Kidney capillary endothelial cell (primary cell): ENCODE measurements at places on chromosomes 1 and 21.

GRCh38 chr21:14762734-14763694 is 216.9 kb upstream of the SAMSN1 start:
- no peak for DNase-seq

- DNase-seq: peak; percentile 72
Observed at GRCh38 chr1:155206891-155207805, 549 bp downstream of the THBS3 start.

- DNase-seq: no peak
Observed at GRCh38 chr1:210418863-210419650, 90.4 kb downstream of the HHAT start.

DNA sequence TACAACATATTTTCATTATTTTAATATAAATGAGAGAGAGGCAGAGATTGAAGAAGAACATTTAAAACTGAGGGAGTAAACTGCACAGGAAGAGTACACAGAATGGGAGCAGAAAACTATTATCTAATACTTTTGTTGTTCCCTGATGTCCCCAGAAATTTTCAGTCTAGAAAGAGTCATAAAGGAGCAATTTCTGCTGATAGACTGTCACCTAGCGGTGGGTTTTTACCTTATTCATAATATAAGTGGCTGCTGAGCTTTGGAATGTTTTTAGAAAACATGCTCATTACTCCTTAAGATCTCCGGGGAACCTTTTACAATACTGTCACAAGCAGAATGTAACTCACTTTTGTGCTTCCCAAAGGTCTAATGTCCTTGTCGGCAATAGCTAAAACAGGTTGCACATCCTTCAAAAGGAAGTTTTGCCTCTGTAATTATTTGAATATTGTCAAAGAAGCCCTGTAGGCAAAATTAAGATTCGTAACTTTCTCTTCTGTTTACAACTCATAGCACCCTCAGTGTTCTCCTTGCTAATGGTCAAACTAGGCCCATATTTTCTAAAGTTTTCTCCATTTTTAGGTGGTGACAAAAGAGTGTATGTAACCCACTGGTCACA is 4.9 kb upstream of the NPL start:
- peak; percentile 59 for DNase-seq

DNA sequence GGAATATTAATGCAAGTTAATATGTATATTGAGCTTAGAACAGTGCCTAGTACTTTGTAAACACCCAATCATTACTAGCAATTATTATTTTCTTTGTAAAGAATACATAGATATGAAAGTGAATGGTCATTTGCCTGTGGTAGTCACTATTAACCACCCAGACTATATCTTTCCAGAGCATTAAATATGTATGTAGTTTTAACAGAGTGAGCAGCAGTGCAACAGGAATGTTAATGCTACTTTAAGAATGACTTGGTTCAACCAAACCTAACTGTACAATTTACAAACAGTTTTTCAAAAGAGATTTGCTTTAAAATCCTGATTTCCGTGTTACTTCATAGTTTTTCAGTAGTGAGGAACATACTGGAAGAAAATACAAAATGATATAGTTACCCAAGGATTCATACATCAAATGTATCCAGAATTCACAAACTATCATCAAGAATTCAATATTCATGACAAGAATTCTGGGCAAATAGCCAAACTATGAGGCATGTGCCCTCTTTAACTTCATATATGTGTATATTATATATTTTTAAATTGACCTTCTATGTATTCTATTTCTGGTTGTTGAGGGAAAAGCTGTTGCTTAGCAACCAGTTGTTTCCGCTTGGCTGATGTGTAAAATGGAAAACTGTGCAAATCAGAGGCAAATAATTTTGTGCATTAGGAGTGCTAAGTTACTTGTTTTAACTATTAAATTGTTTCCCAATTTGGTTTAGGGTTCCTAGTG is 34.9 kb upstream of the IVNS1ABP start:
- DNase-seq: peak; percentile 68

DNA sequence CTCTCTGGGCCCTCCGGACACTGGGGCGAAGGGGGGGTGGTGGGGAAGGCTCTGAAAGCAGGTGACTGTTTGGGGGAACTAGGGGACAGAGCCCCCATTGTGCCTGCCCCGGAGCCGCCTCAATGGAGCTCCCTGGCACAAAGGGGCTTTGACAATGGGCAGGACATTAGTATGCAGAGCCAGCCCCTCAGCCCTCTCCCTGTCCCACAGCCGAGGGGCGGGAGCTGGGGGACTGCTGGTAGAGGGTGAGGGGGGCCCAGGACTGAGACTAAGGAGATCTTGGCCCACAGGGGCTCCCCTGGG is 7.8 kb downstream of the KCNJ10 start:
- no peak for DNase-seq

DNA sequence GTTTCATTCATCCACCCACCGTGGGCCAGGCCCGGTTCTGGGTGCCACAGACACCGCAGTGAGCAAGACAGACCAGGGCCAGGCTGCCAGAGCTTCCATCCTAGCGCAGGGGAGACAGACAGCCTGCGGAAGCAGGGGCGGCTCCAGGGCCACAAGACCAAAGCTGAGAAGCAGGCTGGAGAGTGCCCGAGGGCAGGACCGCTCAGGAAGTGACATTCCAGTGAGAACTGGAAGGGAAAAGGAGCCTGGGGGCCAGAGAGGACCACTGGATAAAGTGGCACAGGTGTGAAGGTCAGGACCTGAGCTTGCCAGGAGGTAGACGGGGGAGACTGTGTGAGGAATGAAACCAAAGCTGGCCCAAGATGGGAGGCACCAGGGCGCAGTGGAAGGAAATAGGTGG is 59.5 kb upstream of the EFHD2 start:
- no peak for DNase-seq

GRCh38 chr1:206679738-206680211 is 4.9 kb upstream of the MAPKAPK2 start:
- no peak for DNase-seq

DNA sequence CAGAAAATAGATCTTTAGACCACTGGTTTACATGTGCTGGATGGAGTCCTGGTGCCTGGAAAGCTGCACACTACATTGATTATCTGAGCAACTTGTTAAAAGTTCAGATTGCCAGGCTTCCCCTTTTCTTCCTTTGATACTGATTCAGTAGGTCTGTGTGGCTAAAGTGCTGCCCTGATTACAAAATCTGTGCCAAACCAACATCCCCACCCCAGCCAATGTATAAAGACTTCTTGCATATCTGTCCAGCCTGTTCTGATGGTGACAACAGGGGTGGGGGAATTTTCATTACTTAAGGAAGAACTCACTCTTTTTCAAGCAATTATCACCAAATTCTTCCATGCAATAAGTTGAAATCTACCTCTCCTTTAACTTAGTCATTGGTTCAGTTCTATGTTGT is 135.5 kb downstream of the TNFSF18 start:
- no peak for DNase-seq

- DNase-seq: no peak
Observed at GRCh38 chr1:174364996-174365736, 82.6 kb upstream of the GPR52 start.

DNA sequence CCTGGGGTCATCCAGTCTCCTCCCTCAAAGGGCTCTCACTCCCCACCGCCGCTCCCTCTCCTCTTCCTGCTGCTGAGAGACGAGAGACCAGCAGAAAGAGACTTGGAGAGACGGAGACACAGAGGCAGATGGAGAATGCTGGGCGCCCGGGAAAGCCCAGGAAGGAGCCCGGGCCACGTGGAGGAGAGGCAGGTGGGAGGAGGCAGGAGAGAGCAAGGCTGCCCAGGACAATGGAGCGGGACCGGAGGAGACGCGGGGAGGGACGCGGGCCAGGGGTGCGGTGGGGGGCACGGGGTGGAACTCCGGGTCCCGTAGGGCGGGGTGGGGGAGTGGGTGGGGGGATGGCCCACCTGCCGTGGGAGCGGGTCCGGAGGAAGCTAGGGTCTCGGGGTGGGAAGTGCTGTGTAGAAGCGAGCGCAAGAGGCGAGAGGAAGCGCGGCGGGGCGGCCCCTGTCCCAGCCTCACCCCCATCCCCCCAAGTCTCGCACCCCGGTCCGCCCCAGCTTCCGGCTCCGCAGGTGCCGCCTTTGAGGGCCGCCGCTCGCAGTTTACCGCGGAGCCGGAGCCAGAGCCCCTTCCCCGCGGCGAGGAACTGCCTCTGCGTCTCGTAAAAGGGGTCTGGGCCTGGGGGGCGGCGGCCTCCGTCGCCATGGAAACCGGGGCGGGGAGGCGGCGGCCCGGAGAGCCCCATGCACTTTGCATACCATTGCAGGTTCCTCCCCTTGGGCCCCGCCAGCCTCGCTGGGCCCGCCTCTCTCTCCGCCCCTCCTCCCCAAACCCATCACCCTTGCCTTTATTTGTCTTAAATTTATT is 11.7 kb upstream of the EPHA2 start:
- DNase-seq: no peak

DNA sequence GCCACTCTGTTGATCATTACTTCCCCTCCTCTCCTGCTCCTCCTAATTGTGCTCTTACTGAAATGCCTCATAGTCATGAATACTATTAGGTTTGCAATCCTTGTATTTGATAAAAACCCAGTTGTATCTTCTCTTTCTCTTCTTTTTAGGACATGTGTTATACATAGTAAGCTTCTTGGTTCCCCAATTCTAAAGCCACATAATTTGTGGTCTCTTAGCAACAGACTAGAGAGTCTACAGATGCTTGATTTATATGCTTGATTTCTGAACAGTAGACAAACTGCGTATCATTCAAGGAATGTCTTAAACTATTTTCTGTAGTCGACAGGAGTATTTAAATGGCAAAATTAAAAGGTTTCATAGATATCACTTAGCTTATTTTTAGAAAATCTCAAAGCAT is 1598.9 kb downstream of the PLA2G4A start:
- DNase-seq: no peak

GRCh38 chr1:173152598-173152997 is 54.5 kb downstream of the TNFSF4 start:
- DNase-seq: no peak

GRCh38 chr1:22237433-22238093 is 94.7 kb upstream of the WNT4 start:
- DNase-seq: no peak

GRCh38 chr21:41601573-41602368 is 93.8 kb upstream of the TMPRSS2 start:
- no peak for DNase-seq

DNA sequence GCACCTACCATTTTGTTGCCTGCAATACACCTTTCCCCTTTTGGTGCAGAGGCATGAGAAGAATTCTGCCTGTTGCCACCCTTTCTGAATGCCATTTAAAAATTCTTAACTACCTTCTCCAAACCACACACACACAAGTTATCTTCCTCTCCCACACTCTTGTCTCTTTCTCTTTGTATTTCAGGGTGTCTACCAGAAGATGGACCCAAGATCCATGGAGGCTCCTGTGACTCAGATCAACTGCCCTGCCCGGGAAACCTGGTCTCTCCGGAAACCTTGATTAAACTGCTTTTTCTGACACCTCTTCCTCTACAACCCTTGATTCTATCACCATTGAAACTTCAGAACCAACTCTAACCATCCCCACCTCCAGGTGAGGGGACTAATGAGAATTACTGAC is 2.4 kb upstream of the TARS2 start:
- no peak for DNase-seq

DNA sequence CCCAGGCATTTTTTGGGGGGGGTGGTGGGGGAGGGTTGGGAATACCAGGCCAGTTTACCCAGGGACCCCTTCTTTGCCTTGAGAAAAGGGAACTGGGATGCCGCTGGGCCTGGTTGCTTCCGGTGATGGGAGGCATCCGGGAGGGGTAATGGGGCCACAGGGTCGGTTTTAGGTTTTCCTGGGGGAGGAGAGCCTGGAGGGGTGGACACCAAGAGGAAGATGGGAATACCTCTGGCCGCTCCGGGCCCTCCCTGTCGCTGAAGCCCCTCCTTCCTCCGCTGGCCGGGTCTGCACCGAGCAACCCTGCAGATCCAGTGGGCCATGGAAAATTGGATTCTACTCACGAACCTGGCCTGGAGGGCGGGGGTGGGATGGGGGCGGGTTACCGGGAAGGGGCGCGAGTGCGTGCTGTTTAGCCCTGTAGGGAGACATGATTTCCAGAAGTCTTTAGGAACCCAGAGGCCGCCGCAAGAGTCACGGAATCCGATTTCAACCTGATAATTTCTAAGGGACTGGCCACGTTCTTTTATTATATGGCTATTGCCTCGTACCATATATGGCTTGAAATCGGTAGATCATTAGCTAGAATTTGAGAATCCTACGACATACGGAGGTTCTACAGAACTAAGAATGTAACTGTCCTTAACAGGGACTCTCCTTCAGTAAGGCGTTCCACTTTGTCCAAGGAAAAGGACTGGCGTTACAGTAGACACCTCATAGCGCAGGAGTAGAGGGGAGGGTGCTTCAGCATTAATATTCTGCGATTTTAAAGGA is 749 bp downstream of the AKIRIN1 start:
- DNase-seq: peak; percentile 21

DNA sequence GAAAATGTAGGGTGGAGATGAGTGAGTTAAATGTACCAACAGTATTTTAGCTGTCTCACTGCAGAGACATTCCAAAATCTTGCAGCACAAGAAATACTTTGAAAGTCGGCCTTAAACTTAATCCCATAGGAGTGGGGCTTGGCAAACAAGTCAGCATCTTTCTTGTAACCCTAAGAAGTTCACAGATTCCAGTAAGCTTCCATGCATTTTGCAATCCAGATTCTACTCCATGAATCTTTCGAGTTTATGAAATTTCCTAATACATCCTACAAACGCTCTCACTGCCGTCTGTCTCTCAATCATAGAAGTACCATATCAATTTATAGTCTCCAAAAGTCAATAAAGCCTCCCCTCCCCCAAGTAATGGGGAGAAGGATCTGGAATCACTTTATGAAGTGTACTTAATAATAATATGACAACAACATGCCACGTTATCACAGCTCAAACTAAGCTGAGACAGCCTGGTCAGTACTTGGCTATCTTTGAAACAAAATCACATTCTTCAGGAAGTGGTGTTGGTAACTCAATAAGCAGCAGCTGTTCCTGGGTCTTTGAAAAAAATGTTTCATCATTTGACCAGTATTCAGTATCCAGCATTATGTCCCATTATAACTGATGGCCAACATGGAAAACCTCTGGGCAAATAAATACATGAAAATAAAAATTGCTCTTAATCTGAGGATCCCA is 317.4 kb upstream of the RUNX1 start:
- no peak for DNase-seq

GRCh38 chr1:82934074-82934473 is 1064.9 kb downstream of the TTLL7 start:
- no peak for DNase-seq

- no peak for DNase-seq
Observed at GRCh38 chr1:22277662-22278061, 134.8 kb upstream of the WNT4 start.

- no peak for DNase-seq
Observed at GRCh38 chr1:161710560-161710959, 3.5 kb downstream of the FCRLA start.

- no peak for DNase-seq
Observed at GRCh38 chr1:67133177-67133576, 1.6 kb downstream of the C1orf141 start.
